ENCODE measurements at places on chromosomes 2 and 18. TPM values are rescaled to one million over a fixed set of nuclear protein-coding genes. Genes with fewer than 3 reads are reported as not detected.

The RNF181 gene
- total RNA-seq, result 302 TPM

The RTP5 gene
- total RNA-seq, result not detected

GRCh38 chr2:28457237-28457636 lies 38.6 kb upstream of the PLB1 start:
- no peak for DNase-seq

GRCh38 chr2:56034258-56034657 lies 110.7 kb upstream of the EFEMP1 start:
- DNase-seq, result no peak

- DNase-seq, result no peak
Measured at GRCh38 chr2:239187464-239188253, 213.2 kb downstream of the HDAC4 start.

All from HT1080 (cell line).